Keratinocyte (primary cell): ENCODE measurements at places on chromosomes 2 and 18. TPM values are rescaled to one million over a fixed set of nuclear protein-coding genes. Genes with fewer than 3 reads are reported as not detected.

Gene ERBB4
- 0.01 TPM in 3 replicates for polyA plus RNA-seq

Gene KLHL14
- polyA plus RNA-seq: not detected in 3 replicates

Gene PSMD1
- 198 to 267 TPM (median 262 TPM) in 3 replicates for polyA plus RNA-seq

Gene IL36B
- 0.14 to 0.21 TPM (median 0.14 TPM) in 3 replicates for polyA plus RNA-seq

Gene LYG2
- polyA plus RNA-seq: 0.14 to 0.24 TPM in 2 of 3 replicates, not detected in the other

Gene TUBA3E
- polyA plus RNA-seq: not detected in 3 replicates

Gene NLRC4
- not detected in 3 replicates for polyA plus RNA-seq

Gene IL1A
- polyA plus RNA-seq: 146 to 269 TPM (median 240 TPM) in 3 replicates

Gene NDC80
- polyA plus RNA-seq: 1.2 to 11.5 TPM (median 6.7 TPM) in 3 replicates

Gene CRYGD
- polyA plus RNA-seq: not detected in 3 replicates

Gene ANKRD30B
- not detected in 3 replicates for polyA plus RNA-seq

Gene POTEI
- not detected in 3 replicates for polyA plus RNA-seq

Gene PRLH
- not detected in 3 replicates for polyA plus RNA-seq

Gene KCNJ13
- polyA plus RNA-seq: not detected in 3 replicates

DNA sequence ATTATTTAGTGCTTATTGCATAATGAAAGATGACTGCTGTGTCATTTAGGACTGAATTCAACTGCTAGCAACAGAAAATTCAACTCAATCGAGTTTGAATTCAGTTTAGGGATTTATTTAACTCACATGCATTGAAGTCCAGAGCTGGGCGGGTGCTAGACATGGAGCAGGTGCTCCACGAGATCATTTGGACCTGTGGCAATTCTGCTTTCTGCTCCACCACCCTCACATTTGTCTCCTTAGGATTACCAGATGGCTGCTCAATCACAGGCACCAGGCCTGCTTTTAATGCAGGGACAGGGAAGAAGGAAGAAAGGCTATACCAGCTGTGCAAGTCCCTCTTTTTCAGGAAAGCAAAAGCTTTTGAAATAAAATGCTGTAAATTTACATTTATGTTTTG is 572.9 kb upstream of the SLC8A1 start:
- H3K36me3 ChIP-seq: no peaks in the 10 kb centered on the region
- no peak overlapping the region for H3K4me3 ChIP-seq
- no peak overlapping the region for H3K27ac ChIP-seq
- no peaks in the 10 kb centered on the region for H3K27me3 ChIP-seq

DNA sequence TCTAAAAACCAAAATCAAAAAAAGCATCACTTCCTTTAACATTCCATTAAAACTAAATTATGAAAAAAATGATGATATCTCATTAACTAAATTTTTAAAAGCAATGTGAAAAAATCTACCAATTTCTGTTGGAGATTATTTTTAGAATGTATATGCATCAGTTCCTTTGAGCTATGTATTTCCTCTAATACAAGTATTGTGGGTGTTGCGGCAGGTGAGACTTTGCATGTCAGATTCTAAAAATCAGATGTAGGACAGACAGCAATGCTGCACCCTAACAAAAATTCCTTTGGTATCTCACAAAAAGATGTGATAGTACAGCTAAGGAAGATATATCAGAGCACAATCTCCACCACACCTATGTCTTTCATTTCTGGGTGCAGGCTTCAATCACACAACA is 6.8 kb downstream of the MBD2 start:
- no peak overlapping the region for H3K27ac ChIP-seq
- DNase-seq: no peak
- H3K27me3 ChIP-seq: no peaks in the 10 kb centered on the region

GRCh38 chr2:104889960-104890684 is 36.2 kb downstream of the POU3F3 start:
- H3K4me1 ChIP-seq: no peaks in the 10 kb centered on the region
- no peak overlapping the region for H3K27ac ChIP-seq
- no peak overlapping the region for H3K4me3 ChIP-seq
- DNase-seq: no peak
- no peaks in the 10 kb centered on the region for H3K36me3 ChIP-seq

DNA sequence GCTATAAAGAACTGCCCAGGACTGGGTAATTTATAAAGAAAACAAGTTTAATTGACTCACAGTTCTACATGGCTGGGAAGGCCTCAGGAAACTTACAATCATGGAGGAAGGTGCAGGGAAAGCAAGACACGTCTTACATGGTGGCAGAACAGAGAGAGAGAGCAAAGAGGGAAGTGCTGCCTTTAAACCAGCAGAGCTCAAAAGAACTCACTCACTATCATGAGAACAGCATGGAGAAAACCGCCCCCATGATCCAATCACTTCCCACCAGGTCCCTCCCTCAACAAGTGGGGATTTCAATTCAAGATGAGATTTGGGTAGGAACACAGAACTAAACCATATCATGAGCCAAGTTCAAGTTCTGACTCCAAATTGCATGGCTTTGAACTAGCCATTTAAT is 62.8 kb upstream of the PPP1CB start:
- no peaks in the 10 kb centered on the region for H3K27me3 ChIP-seq
- H3K4me1 ChIP-seq: no peaks in the 10 kb centered on the region
- H3K36me3 ChIP-seq: no peaks in the 10 kb centered on the region
- H3K27ac ChIP-seq: no peak overlapping the region

GRCh38 chr2:225996462-225996828 is 596.9 kb downstream of the NYAP2 start:
- H3K4me3 ChIP-seq: no peak overlapping the region
- H3K27me3 ChIP-seq: no peaks in the 10 kb centered on the region
- H3K27ac ChIP-seq: no peak overlapping the region

DNA sequence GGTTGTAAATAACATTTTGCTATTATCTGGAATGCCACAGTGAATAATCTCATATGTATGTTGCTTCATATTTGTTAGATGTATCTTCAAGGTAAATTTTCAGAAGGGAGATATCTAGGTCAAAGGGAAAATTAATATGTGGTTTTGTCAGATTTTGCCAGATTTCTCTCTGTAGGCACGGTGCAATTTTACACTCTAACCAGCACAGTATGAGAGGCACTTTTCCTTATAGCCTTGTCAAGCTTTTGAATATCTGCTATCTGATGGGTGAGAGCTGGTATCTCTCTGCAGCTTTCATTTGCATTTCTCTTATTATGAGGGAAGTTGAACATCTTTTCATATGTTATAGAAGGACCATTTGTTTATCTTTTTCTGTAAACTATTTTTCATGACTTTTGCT is 175.7 kb upstream of the PGAP1 start:
- no peak for DNase-seq
- H3K4me1 ChIP-seq: no peaks in the 10 kb centered on the region
- no peak overlapping the region for H3K4me3 ChIP-seq
- H3K27ac ChIP-seq: no peak overlapping the region

DNA sequence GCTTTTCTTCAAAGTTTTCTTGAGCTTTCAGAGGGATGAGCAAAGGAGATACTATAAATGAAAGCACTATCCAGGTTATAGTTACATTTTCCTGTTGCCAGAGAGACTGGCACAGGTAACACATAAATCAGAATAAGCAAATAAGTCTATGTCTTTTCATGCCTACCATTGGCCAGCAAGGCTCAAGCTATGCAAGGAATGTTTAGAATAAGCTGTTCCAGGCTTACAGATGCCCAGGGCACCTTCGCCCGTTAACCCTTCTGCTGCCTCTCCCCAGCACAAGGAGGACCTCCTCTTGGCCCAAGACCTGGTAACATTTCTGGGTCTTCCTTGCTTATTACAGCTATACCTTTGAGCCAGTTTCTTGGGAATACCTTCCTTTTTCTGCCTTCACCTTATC is 233.7 kb upstream of the MEIS1 start:
- H3K27ac ChIP-seq: no peak overlapping the region
- no peaks in the 10 kb centered on the region for H3K4me1 ChIP-seq
- no peak for DNase-seq
- no peak overlapping the region for H3K4me3 ChIP-seq
- no peaks in the 10 kb centered on the region for H3K27me3 ChIP-seq

GRCh38 chr2:66435549-66435875 is 587 bp downstream of the MEIS1 start:
- no peaks in the 10 kb centered on the region for H3K36me3 ChIP-seq
- DNase-seq: no peak
- peak overlapping the region; percentile 99 for H3K4me3 ChIP-seq
- no peaks in the 10 kb centered on the region for H3K27me3 ChIP-seq
- H3K27ac ChIP-seq: peak overlapping the region; percentile 56

DNA sequence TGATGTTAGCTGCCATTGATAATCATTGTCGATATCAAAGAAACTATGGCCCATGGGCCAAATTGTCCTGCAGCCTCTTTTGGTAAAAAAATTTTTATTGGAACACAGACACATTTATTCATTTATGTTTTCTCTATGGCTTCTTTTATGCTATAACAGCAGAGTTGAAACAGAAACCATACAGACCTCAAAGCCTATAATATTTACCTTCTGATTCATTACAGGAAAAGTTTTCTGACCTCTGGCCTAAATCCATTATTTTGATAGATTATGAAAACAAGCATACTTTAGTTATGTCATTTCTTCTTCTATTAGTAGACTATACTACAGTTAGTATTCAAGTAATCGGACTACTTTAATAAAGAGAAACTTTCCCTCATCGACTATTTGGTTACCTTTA is 349.7 kb upstream of the GALNT5 start:
- no peaks in the 10 kb centered on the region for H3K36me3 ChIP-seq
- H3K27ac ChIP-seq: no peak overlapping the region
- H3K4me3 ChIP-seq: no peak overlapping the region
- no peak for DNase-seq

DNA sequence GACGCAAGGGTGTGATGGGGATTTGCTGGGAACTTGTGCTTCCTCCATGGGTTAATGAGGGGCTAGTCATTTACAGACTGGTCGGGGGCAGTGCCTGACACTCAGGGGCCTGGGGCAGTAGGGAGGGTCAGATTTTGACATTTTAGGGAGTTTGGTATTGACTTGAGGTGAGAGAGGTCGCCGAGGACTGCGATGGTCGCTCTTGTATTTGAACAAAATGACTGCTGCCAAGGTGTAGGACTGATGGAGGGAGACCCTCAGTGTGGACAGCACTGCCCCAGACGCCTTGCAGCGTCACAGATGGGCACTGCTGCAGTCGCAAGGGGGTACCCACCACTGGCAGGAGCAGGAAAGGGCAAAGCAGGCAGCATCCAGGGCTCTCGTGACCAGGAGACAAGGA is 182.9 kb downstream of the RTP5 start:
- no peak overlapping the region for H3K27ac ChIP-seq
- no peaks in the 10 kb centered on the region for H3K36me3 ChIP-seq
- no peak overlapping the region for H3K4me3 ChIP-seq

DNA sequence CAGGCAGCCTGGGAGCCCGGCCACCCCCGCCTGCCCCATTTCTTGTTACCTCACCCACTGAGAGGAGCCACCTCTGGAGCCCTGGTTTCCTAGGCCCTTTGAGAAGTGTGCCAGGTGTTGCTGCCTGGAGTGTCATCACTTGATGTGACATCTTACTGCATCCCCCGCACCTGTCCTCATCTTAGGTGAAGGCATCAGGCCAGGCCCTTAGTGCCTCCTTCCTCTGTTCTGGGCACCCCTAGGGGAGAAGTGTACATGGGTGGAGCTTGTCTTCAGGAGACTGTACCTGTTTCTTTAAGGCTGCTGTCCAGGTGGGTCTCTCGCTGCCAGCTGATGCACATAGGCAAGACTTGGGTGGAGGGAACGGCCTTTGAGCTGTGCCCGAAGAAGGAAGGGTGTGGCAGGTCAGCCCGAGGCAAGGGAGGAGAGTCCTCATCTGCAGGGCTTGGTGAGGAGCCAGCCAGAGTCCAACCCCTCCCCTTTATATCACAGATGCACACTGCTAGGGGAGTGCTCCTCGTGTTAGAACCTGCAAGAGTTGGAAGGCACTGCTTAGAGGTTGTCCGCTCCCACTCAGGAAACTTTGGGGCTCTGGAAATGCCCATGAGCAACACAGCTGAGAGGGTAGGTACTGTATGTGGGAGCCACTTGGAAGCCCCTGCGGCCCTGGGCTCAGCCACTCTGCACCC is 45.9 kb downstream of the NCK2 start:
- H3K27ac ChIP-seq: peak overlapping the region; percentile 70
- peaks cover 35% of the 10 kb centered on the region for H3K4me1 ChIP-seq
- peak; percentile 64 for DNase-seq
- H3K36me3 ChIP-seq: no peaks in the 10 kb centered on the region
- peak overlapping the region; percentile 54 for H3K4me3 ChIP-seq
- no peaks in the 10 kb centered on the region for H3K27me3 ChIP-seq

- H3K4me3 ChIP-seq: no peak overlapping the region
- DNase-seq: no peak
- peaks cover 10% of the 10 kb centered on the region for H3K4me1 ChIP-seq
- H3K27ac ChIP-seq: no peak overlapping the region
Measured at GRCh38 chr2:196823750-196824522, 14.8 kb upstream of the C2orf66 start.

GRCh38 chr18:35076135-35076924 is 35.1 kb downstream of the MAPRE2 start:
- peak; percentile 2 for DNase-seq
- no peak overlapping the region for H3K4me3 ChIP-seq
- H3K27ac ChIP-seq: no peak overlapping the region
- H3K27me3 ChIP-seq: no peaks in the 10 kb centered on the region

- H3K4me1 ChIP-seq: no peaks in the 10 kb centered on the region
- H3K36me3 ChIP-seq: no peaks in the 10 kb centered on the region
- no peak overlapping the region for H3K27ac ChIP-seq
- no peak overlapping the region for H3K4me3 ChIP-seq
Measured at GRCh38 chr2:19292007-19292406, 66.4 kb downstream of the OSR1 start.

- H3K4me3 ChIP-seq: no peak overlapping the region
- H3K36me3 ChIP-seq: no peaks in the 10 kb centered on the region
- H3K27ac ChIP-seq: no peak overlapping the region
- no peaks in the 10 kb centered on the region for H3K4me1 ChIP-seq
Measured at GRCh38 chr2:156826341-156826933, 390.3 kb downstream of the GPD2 start.

DNA sequence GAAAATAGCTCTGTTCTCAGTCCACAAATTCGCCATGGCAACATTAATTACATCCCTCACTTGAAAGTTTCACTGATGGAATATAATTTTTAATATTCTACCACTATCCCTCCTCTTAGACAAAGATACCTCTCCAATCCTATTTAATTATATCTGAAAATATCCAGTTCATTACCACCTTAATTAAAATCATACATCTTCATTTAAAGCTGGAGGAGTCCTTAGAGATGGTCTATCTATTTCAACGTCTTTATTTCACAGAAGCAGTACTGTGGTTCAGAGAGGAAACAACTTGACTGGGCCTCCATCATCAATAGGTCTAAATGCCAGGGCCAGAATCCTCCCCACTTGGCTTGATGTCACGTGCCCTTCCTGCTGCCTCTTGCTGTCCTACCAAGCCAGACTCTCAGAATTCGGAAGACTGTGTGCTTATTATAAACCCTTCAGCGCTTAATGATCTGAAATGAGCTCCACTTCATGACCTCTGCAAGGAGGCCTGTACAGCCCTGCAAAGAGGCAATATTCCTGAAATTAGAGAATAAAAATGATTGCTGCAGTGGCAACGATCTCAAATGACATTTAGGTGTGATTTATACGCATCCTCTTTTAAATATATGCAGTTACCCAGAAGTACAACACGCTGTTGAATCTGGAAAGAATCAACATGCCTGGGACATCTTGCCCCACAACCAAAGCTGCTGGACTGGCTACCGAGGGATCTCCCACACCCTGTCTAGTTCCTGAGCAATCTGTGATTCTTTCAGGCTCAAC is 146.3 kb downstream of the TMEM163 start:
- no peaks in the 10 kb centered on the region for H3K27me3 ChIP-seq
- H3K27ac ChIP-seq: no peak overlapping the region
- no peak for DNase-seq
- no peaks in the 10 kb centered on the region for H3K36me3 ChIP-seq

- peaks cover 4% of the 10 kb centered on the region for H3K27me3 ChIP-seq
- H3K4me3 ChIP-seq: no peak overlapping the region
- H3K4me1 ChIP-seq: peaks cover 2% of the 10 kb centered on the region
- H3K36me3 ChIP-seq: no peaks in the 10 kb centered on the region
- no peak overlapping the region for H3K27ac ChIP-seq
Measured at GRCh38 chr2:235066895-235067294, 115.1 kb downstream of the SH3BP4 start.
